ENCODE measurements at places on chromosomes 3 and 15. TPM values are rescaled to one million over a fixed set of nuclear protein-coding genes. Genes with fewer than 3 reads are reported as not detected.

GRCh38 chr15:22855791-22856190 lies 17.3 kb downstream of the NIPA2 start:
- no peak for DNase-seq

Gene FANCD2OS
- not detected for polyA plus RNA-seq

- DNase-seq: no peak
Observed at GRCh38 chr15:93497291-93497690, 408.3 kb upstream of the RGMA start.

GRCh38 chr15:45448066-45448915 lies 69.9 kb upstream of the GATM start:
- DNase-seq: no peak

DNA sequence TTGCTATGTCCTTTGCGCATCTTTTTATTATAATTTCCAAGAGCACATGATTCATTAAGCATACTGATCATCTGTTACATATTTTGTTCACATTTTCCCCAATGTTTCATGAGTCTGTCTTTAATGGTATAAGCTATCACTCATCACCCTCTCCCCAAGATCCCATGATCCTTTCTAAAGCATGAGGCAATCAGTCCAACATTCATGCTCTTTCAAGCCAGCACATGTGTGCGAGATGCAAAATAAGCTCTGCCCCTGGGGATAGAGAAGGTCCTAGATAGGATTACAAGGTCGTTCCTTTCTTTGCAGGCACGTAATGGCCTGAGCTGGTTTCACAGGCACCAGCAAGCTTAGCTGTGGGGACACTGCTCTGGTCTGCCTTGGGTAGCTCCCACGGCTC lies 32.2 kb upstream of the B3GNT5 start:
- no peak for DNase-seq

DNA sequence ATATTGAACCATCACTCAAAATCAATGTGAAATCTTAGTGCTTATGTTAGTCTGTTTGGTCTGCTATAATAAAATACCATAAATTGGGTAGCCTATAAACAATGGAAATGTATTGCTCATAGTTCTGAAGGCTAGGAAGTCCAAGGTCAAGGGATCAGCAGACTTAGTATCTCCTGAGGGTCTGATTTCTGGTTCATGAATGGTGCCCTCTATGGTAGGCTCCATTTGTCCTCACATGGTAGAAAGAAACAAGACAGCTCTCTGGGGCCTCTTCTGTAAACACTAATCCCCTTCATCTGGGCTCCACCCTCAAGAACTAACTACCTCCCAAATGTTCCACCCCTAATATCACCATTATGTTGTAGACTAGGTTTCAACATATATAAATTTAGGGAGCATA lies 15.0 kb upstream of the EOMES start:
- DNase-seq: no peak

Gene ABI3BP
- 8.4 TPM for polyA plus RNA-seq

Gene GOLGA6D
- polyA plus RNA-seq: 0.02 TPM

DNA sequence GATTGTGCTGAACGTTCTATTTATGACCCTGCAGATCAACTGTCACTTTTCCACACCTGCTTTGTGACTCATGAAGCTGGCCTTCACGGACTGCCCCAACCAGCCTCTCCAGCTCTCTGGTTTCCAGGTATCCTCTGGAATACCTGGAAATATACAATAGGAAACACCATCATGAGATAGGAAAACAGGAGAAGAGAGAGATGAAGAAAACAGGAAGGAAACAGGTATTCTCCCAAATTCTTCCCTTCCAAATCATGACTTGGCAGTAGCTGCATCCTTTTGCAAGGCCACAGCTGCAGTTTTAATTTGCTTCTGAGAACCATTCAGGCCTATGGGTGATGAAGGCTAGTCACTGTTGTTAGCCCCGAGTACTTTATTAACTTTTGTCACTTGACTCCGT lies 909.1 kb downstream of the EPHA3 start:
- no peak for DNase-seq

Gene SLITRK3
- polyA plus RNA-seq: not detected

DNA sequence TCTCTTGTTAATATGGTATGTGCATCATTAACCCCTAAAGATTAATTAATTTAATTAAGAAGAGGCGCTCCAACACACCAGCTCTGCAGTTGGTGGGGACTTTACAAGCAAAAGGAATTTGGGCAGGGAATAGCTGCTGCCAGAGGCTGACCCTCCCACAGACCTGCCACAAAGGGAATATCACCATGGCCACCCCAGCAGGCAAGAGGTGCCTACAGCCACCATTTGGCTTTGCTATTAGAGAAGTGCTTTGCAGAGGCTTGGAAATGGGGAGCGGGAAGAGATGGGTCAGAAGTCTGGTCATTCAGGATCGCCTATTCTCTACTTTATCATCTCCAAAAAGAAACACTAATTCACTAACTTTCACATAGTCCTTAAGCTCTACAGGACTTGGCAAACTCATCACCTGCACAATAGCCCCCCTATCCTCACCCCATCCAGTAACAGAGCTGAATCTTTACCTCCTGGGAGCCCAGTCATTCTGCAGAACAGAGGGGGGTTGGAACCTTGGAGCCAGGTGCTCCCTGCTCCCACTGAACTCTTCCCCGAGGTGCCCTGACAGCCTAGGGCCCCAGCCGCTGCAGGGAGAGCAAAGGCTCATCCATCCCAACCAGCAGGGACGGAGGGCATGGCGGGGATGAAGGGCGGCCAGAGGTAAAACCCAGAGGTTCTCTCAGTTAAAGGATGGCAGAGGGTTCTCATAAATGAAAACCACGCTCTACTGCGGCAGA lies 29.7 kb downstream of the LRIG1 start:
- DNase-seq: no peak

DNA sequence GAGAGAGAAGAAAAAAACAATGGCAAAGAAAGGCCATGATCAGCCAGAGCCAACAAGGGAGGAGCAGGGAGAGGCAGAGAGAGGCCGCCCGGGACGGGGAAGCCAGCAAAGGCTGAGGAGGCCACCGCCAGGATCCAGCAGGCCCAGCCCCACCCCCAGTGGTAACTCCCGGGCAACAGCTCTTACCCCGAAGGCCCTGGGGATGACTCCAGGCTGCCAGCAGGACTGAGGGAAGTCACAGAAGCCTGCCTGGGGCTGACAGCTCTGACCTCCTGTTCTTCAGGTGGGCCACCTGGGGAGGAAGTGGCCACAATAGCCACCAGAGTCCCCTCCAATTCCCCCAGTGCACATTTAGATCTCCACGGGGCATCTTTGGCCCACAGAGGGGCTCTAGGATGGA lies 184.3 kb upstream of the LINGO1 start:
- DNase-seq: no peak

DNA sequence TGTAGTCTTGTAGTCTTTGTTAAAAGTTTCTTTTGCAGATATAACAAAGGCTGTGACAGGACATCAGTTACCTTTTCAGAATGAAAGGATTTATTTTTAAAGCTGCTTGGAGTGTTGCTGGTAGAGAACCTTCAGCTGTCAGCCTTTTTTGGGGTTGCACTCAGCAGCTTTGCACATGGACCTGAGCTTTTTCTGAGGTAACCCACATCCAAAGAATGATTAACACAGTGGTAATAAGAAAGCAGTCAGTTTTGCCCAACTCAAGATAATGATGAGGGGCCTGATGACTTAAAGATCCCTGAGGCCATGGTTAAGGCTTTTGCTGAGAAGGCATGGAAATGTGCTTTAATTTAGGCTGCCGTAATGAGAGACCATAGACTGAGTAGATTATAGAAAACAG lies 1042.7 kb downstream of the PLOD2 start:
- no peak for DNase-seq

DNA sequence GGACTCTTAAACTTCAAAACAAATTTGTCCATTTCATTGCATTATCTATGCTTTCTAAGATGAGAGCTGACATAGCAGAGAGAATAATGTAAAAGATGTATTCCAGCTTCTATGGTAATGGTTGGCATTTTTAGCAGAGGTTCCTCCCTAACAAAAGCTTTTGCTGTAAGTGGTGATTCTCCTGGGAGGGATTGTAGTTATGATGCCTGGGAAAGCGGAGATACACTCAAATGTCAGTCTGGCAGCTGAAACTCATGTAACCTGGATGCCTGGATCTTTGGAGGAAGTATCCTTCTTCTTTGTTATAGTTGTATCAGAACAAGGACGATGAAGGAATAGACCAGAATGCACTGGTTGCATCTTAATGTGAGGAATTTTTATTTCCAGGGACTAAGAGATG lies 7.5 kb downstream of the CHL1 start:
- no peak for DNase-seq

Gene SLC12A8
- 13.2 TPM for polyA plus RNA-seq

DNA sequence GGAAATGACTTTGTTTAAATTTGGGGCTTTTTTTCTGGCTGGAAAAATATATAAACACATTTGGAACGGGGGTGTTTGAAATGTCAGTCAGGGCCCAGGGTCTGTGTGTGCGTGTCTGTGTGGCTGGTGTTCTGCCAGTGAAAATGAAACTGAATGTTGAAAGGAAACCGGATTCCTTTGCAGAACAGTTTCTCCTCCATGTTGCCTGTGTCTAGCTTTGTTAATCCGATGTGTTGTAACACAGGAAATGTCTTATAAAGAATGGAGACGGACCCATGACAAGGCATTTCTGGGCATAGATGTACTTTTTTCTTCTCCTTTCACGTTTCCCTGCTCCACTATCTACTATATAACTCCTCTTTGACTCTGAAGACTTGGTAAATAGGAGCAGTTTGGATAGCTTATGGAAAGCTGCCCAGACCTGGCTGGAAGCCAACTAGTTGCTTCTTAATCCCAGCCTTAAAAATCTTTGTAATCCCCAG lies 2.8 kb downstream of the SQOR start:
- DNase-seq: no peak

DNA sequence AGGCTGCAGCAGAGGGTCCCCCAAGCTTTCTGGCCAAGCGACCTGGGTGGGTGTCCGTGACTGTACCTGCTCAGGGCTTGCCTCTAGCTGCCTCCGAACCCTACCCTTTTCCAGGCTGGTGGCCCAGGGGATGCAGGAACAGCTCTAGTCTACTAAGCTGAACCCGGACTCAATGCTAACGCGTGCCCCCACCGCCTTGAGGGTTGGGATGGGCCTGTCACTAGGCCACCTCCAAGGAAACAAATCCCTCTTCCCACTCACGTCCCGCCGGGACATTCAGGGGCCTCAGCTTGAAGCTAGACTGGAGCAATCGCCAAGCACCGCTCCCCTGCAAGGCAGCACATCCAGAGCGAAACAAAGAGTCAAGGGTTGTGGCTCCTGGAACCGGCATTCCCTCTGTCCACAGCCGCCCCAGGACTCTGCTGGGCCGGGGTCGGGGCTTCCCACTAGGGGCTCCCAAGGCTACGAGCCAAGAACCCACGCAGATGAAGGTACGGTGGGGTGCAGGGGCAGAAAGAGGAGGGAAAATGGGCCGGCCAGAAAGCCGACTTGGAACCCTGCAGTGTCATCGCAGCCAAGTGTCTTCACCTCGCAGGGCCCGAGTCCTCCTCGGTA lies 2.9 kb downstream of the FBXL22 start:
- DNase-seq: no peak

DNA sequence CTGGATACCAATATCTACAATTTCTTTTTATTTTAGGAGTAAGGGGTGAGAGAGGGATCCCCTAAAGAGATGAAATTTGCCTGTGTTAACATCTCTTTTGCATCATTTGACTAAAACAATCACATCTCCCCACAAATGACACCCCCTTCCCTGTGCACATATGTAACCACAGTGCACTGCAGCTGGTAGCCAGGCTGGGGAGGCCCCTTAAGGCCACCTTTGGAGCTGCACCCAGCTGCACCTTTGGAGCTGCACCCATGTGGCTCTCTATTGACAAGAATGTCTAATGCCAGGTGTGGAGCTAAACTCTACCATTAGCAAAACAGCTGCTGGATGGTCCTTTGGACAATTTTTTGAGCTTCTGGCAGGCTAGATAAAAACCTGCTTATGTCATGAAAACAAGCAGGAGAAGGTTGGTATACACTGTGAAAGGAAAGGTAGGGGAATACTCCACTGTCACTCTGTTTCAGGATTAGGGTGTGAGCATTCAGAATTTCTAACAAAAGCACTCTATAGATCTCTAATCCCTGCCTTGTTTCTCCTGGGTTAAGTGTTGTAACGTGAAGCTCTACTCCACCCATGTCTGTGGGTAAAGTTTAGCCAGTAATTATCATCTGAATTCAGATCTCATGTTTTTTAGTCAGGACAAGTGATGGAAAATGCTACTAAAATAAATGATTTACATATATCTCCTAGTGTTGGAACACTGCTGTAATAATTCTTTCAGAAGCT lies 52.1 kb downstream of the TFG start:
- peak; percentile 3 for DNase-seq

Gene DUOXA2
- polyA plus RNA-seq: not detected

Gene OPA1
- 11.4 TPM for polyA plus RNA-seq

Gene PLCL2
- polyA plus RNA-seq: 0.85 TPM

Gene STRC
- 0.03 TPM for polyA plus RNA-seq

GRCh38 chr3:48974076-48974864 lies 15.8 kb upstream of the P4HTM start:
- DNase-seq: no peak

DNA sequence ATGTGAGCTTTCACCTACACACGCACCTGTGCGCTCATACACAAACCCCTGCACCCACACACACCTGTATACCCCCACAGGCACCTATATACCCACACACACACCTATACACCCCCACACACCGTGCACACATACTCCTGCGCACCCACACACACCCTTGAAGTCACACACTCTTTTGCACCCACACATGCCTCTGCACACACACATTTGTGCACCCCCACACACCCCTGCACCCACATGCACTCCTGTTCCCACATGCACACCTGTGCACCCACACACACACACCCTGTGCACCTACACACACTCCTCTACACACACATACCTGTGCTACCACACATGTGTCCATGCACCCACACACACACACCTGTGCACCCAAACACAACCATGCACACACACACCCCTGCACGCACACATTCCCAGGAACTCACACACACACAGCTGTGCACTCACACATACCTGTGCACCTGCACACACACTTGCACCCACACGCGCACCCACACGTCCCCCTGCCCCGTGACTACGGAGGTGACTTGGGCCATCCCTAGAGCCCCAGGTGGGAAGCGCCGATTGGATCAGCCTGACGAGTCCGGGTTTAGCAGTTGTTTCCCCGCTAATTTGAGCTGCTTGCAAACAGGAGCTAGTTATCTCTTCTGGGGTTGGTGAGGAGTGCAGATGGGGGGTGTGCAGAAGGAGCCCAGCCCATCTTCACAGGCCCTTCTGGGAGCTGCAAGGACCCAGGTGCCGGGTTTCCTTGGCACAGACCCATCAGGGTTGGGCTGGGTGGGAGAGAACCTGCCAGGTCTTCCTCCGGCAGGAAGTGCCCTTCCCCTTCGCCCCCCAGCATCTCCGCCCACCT lies 97.8 kb downstream of the CHSY1 start:
- no peak for DNase-seq

Gene ALG1L2
- not detected for polyA plus RNA-seq
